ENCODE measurements at places on chromosomes 3 and 15. TPM values are rescaled to one million over a fixed set of nuclear protein-coding genes. Genes with fewer than 3 reads are reported as not detected.

GRCh38 chr3:182618085-182618732, 175.1 kb upstream of the ATP11B start:
- no peak for DNase-seq
- no peaks in the 10 kb centered on the region for H3K36me3 ChIP-seq
- no peak overlapping the region for H3K27ac ChIP-seq

GRCh38 chr3:105856605-105857004, 12.2 kb downstream of the CBLB start:
- H3K27ac ChIP-seq = no peak overlapping the region
- no peak for DNase-seq
- peaks cover 68% of the 10 kb centered on the region for H3K36me3 ChIP-seq
- peaks cover 48% of the 10 kb centered on the region for H3K4me1 ChIP-seq
- no peak overlapping the region for H3K4me3 ChIP-seq

DNA sequence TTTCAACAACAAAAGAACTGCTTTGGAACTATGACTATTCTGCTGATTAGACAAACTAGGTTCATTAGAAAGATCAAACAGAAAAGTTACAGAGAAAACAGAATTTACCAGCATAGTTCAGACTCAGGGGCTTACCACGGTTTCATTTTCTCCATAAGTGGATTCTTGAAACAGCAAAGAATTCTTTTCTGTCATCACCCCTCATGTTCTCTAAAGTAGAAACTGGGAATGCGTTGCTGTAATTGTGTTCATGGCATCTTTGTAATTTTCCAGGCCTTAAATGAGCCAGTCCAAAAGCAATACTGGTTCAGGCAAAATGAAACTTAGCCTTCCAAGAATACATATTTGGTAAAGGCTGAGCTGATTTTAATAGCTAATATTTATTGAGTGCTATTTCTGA, 287.8 kb downstream of the CHL1 start:
- H3K27ac ChIP-seq = no peak overlapping the region
- H3K27me3 ChIP-seq = no peaks in the 10 kb centered on the region
- no peaks in the 10 kb centered on the region for H3K36me3 ChIP-seq
- no peaks in the 10 kb centered on the region for H3K4me1 ChIP-seq

DNA sequence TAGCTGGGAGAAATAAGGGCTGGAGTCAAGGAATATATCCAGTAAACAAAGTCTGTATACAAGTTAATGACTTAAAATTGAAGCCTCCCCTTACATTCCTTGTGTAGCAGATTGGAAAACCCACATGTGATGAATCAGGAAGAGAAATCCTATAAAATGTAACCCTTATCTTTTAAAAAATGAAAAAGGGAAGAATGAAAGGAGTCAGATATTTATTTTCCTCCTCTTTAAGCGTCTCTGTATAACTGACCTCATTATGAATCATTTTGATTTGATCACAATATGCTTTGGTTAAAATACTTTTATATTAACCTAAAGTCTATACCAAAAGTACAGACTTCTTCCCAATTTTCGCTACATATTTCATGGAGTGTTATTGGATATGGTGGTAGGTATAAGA, 316.3 kb upstream of the STAC start:
- H3K4me1 ChIP-seq = no peaks in the 10 kb centered on the region
- H3K27me3 ChIP-seq = no peaks in the 10 kb centered on the region
- no peak overlapping the region for H3K27ac ChIP-seq
- no peak overlapping the region for H3K4me3 ChIP-seq

GRCh38 chr15:35427091-35427490, 118.9 kb downstream of the DPH6 start:
- H3K27ac ChIP-seq = no peak overlapping the region
- no peak overlapping the region for H3K4me3 ChIP-seq
- no peaks in the 10 kb centered on the region for H3K4me1 ChIP-seq

DNA sequence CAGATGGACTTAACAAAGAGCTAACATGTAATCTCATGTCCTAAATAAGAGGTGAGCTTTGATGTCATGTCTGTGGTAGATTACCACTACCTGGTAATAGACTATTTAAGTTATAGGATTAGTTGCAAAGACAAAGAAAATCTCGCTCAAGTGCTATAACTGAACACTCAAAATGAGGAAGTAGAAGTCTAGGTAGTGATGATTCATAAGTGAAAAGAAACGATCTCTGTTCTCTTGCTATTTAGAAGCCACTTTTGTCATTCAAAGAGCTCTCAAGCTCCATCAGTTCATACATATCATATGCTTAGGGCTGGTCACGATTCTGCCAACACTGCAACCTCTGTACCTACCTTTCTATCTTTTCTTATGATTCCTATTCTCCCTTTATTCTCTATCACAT, 110.9 kb downstream of the EDEM1 start:
- H3K4me3 ChIP-seq = no peak overlapping the region
- no peak overlapping the region for H3K27ac ChIP-seq
- H3K36me3 ChIP-seq = no peaks in the 10 kb centered on the region
- H3K27me3 ChIP-seq = peaks cover 3% of the 10 kb centered on the region

GRCh38 chr15:31255176-31255510, 71.5 kb upstream of the KLF13 start:
- no peaks in the 10 kb centered on the region for H3K36me3 ChIP-seq
- no peak overlapping the region for H3K27ac ChIP-seq

DNA sequence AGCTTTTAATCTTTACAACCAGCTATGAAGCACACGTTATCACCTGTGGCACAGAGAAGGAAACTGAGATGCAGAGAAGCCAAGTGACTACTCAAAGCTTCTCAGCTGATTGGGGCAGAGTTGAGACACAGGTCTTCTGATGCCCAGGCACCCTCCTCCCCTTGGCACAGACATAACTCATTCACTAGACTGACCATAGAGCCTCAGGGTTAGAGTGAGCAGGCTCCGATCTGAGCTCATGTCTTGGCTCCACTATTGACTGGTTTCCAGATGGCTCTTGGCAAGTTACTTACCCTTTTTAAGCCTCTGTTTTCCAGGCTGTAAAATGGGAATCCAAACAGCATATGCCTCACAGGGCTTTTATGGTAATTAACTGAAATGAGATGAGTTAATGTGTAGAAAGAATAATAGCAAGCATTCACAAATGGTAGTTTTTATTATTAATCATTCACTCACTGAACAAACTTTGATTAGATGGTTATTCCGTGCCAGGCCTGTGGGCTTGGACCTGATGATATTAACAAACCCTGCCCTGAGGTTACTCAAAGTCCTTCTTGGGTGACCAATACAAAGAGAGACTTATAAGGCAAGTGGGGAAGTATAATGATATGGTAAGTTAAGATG, 184.3 kb downstream of the ANXA2 start:
- H3K36me3 ChIP-seq = no peaks in the 10 kb centered on the region
- no peak overlapping the region for H3K27ac ChIP-seq
- H3K27me3 ChIP-seq = peaks cover 25% of the 10 kb centered on the region
- no peak overlapping the region for H3K4me3 ChIP-seq

- no peak overlapping the region for H3K27ac ChIP-seq
- no peak overlapping the region for H3K4me3 ChIP-seq
- H3K4me1 ChIP-seq = peaks cover 6% of the 10 kb centered on the region
- peaks cover 59% of the 10 kb centered on the region for H3K36me3 ChIP-seq
These were observed 31.1 kb downstream of the FBXL22 start for GRCh38 chr15:63628123-63628822.

GRCh38 chr15:72099155-72099554, 18.8 kb downstream of the MYO9A start:
- H3K27me3 ChIP-seq = no peaks in the 10 kb centered on the region
- no peaks in the 10 kb centered on the region for H3K4me1 ChIP-seq
- no peaks in the 10 kb centered on the region for H3K36me3 ChIP-seq
- H3K4me3 ChIP-seq = no peak overlapping the region

DNA sequence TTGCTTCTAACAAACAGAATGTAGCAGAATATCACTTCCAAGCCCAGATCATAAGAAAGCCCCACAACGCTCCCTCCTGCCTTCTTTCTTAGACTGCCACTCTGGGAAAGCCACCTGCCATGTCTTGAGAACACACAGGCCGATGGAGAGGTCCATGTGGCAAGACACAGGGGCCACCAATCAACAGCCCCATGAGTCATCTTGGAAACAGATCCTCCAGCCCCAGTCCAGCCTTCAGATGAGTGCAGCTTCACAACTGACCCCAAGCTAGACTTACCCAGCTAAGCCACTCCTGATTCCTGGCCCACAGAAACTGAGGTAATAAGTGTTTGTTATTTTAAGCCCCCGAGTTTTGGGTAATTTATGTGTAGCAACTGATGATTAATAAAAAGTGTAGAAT, 39.7 kb downstream of the PTH1R start:
- H3K4me1 ChIP-seq = peaks cover 16% of the 10 kb centered on the region
- no peak overlapping the region for H3K27ac ChIP-seq
- no peak for DNase-seq
- peaks cover 58% of the 10 kb centered on the region for H3K36me3 ChIP-seq
- H3K27me3 ChIP-seq = no peaks in the 10 kb centered on the region

DNA sequence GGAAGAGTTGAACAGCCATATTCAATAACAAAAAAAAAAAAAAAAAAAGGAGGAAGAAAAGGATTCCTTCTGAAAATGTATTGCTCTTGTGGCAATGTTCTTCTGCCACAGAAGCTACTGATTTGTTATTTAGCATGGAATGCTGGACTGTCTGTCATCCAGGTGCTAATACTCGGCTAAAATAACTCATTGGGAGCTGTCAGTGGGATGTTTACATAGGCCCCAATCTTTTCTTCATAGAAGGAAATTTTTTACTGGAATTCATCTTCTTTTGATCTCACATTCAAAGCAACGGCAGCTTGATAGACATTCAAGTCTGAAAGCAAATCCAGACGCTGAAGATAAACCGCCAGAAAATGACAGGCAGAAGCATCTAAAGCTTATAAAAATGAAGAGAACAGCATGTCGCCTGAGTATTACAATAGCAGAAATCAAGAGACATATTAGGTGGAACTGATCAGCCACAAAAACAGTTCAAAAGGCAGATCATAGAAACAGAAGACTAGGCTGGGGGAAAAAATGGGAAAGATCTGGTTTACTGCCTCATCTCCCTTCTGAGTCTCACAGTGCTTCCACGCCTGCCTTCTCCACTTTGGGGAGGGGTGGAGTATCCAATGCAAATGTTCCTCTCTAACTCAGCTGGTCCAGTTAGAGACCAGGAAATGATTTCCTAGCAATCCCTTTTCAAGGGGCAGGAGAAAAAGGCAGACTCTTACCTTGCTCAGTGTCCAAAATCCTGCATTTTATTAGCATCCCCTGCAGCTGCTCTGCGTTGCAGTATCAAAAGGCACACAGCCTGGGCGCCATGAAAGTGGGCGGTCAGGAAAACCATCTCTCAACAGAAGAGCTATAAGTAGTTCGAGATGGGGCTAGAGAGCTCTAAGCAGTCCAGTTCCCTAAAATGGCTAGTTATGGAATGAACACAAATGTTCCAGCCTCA, 451.9 kb downstream of the FOXP1 start:
- peak overlapping the region; percentile 98 for H3K4me3 ChIP-seq
- H3K36me3 ChIP-seq = peaks cover 12% of the 10 kb centered on the region
- H3K27ac ChIP-seq = peak overlapping the region; percentile 94
- peaks cover 67% of the 10 kb centered on the region for H3K4me1 ChIP-seq
- DNase-seq = no peak
- no peaks in the 10 kb centered on the region for H3K27me3 ChIP-seq

- DNase-seq = no peak
- H3K4me3 ChIP-seq = no peak overlapping the region
- H3K27me3 ChIP-seq = peaks cover 54% of the 10 kb centered on the region
- no peaks in the 10 kb centered on the region for H3K36me3 ChIP-seq
- H3K4me1 ChIP-seq = peaks cover 19% of the 10 kb centered on the region
These were observed 858 bp downstream of the NTRK3 start for GRCh38 chr15:88255484-88256278.

- DNase-seq = no peak
- H3K27me3 ChIP-seq = no peaks in the 10 kb centered on the region
- no peak overlapping the region for H3K4me3 ChIP-seq
These were observed 79.9 kb downstream of the MBNL1 start for GRCh38 chr3:152348436-152349177.

- H3K36me3 ChIP-seq = peaks cover 11% of the 10 kb centered on the region
- H3K4me1 ChIP-seq = no peaks in the 10 kb centered on the region
- H3K27ac ChIP-seq = no peak overlapping the region
- DNase-seq = no peak
- no peak overlapping the region for H3K4me3 ChIP-seq
These were observed 9.3 kb downstream of the NR2F2 start for GRCh38 chr15:96339619-96340347.

GRCh38 chr15:43920254-43920600, 93.4 kb downstream of the WDR76 start:
- no peak for DNase-seq
- H3K4me3 ChIP-seq = no peak overlapping the region
- H3K36me3 ChIP-seq = no peaks in the 10 kb centered on the region
- no peak overlapping the region for H3K27ac ChIP-seq
- H3K27me3 ChIP-seq = no peaks in the 10 kb centered on the region

- DNase-seq = no peak
- peak overlapping the region; percentile 96 for H3K27ac ChIP-seq
- peaks cover 10% of the 10 kb centered on the region for H3K27me3 ChIP-seq
- peaks cover 48% of the 10 kb centered on the region for H3K36me3 ChIP-seq
These were observed 760 bp downstream of the FANCI start for GRCh38 chr15:89244574-89244903.

- H3K4me3 ChIP-seq = no peak overlapping the region
- no peak overlapping the region for H3K27ac ChIP-seq
- H3K36me3 ChIP-seq = no peaks in the 10 kb centered on the region
- no peaks in the 10 kb centered on the region for H3K4me1 ChIP-seq
These were observed 11.4 kb downstream of the TM4SF1 start for GRCh38 chr3:149366031-149366430.

PAQR5 gene
- total RNA-seq = not detected

ABHD17C gene
- 1.4 TPM for total RNA-seq

LRIG1 gene
- total RNA-seq = 14.7 TPM

HESX1 gene
- total RNA-seq = 0.68 TPM

SERPINI2 gene
- not detected for total RNA-seq

MYRIP gene
- total RNA-seq = not detected

PRR20G gene
- not detected for total RNA-seq

ARIH2 gene
- 112 TPM for total RNA-seq

TLR9 gene
- 0.79 TPM for total RNA-seq

XYLB gene
- total RNA-seq = 5.3 TPM

DAZL gene
- total RNA-seq = not detected

IQCH gene
- 0.97 TPM for total RNA-seq

SOX2 gene
- total RNA-seq = not detected

B3GNT5 gene
- total RNA-seq = 0.86 TPM

CCR5 gene
- 38.4 TPM for total RNA-seq

NAA80 gene
- 28.5 TPM for total RNA-seq
